ENCODE measurements at places on chromosomes 2 and 18.

GRCh38 chr2:157174321-157174720 lies 83.2 kb upstream of the GALNT5 start:
- DNase-seq = no peak

GRCh38 chr2:195531754-195532153 lies 125.3 kb upstream of the SLC39A10 start:
- DNase-seq = no peak

GRCh38 chr2:220334871-220335590 lies 707.6 kb downstream of the SLC4A3 start:
- DNase-seq = no peak

GRCh38 chr2:98467652-98468051 lies 23.0 kb downstream of the INPP4A start:
- no peak for DNase-seq

GRCh38 chr2:162945785-162946184 lies 107.2 kb upstream of the KCNH7 start:
- no peak for DNase-seq

- no peak for DNase-seq
Measured at GRCh38 chr2:65608916-65609315, 176.5 kb upstream of the SPRED2 start.

- DNase-seq = no peak
Measured at GRCh38 chr2:49933711-49934110, 779.4 kb upstream of the FSHR start.

DNA sequence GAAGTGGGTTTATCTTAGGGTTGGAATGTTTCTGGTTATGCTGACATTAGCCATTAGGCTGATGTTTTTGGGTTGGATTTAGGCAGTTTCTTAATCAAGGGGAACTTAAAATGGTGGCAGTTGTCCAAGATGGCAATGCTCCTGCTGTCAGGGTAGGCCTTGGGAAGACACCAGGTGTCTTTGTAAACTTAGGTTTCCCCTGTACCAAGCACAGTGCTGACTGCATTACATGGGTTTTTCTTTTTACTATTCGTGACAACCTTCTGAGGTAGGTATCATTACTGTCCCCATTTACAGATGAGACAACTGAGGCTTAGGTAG lies 528 bp upstream of the ATG16L1 start:
- DNase-seq = no peak

- no peak for DNase-seq
Measured at GRCh38 chr2:7844414-7844965, 837.4 kb upstream of the ID2 start.

GRCh38 chr2:181723731-181724130 lies 43.4 kb upstream of the NEUROD1 start:
- DNase-seq = no peak

DNA sequence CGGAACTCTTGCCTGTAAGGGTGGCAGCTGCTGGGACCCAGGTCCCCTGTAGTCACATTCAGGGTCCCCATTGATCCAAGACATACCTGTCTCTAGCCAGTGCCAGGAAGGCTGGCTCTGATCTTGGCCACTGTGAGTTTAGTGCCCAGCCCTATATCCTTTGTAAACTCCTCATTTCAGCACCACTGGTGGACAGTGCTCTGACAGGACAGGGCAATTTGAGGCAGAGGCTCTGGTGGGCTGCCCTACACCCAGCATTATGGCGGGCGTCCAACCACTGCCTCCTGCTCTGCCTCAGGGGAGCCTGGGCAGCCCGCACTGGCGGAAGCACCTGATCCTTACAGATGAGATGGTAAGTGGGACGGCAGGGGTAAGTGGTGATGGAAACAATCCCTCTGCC lies 55.2 kb upstream of the MGAT4A start:
- DNase-seq = no peak

GRCh38 chr2:18159896-18160295 lies 281.4 kb downstream of the KCNS3 start:
- DNase-seq = no peak

GRCh38 chr18:34458410-34458977 lies 233.8 kb upstream of the NOL4 start:
- DNase-seq = no peak

- no peak for DNase-seq
Measured at GRCh38 chr2:191315365-191315752, 70.2 kb downstream of the MYO1B start.

DNA sequence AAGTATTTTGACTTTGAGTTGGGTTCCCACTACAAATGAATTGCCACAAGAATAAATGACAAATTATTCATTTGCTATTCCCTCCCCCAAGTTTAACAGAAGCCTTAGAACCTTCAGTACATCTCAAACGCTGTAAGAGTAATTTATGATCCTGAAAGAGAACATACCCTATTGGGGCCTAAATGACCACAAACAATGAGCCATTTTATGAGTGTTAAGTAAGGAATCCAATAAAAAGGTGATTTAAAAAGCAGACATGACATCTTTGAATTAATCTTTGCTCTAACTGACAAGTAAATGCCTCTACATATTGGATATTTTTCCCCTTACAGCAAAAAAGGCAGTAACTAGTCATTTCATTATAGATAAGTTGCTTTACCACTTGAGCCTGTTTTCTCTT lies 136.9 kb downstream of the NRXN1 start:
- no peak for DNase-seq

GRCh38 chr2:88077080-88077479 lies 9.5 kb downstream of the SMYD1 start:
- no peak for DNase-seq

DNA sequence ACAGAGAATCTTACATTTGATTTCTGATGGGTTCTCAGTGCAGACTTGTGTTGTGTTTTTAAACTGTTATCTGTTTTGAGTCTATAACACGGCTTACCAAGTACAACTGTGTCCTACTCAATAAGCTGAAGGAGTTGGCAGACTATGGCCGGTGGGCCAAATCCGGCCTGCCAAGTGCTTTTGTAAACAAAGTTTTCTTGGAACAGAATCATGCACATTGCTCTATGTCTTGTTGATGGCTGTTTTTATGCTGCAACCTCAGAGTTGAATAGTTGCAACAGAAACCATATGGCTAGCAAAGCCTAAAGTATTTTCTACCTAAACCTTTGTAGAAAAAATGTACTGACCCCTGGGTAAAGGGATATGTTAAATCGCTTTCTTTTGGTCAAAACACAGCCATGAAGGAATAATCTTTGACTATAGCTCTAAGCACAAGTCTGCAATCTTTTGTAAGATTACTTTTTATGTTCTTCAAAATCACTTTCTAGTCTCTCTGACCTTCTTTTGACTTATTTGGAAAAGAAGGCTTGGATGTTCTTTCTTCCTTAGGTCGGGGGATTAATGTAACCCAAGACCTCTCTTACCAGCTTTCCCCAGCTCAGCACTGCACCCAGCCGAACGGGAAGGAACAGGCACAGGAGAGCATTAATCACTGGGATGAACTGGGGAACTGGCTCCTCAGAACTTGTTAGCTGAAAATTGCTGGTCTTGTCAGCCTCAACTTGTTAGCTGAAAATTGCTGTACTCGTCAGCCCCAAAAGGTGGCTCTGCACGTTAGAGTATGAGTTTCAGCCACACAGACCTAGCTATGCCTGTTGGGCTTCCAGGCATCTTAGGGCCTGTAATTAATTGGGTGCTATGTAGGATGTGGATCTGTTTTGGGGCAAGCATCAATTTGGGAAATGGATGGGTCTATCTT lies 75.4 kb downstream of the CD8B2 start:
- no peak for DNase-seq

DNA sequence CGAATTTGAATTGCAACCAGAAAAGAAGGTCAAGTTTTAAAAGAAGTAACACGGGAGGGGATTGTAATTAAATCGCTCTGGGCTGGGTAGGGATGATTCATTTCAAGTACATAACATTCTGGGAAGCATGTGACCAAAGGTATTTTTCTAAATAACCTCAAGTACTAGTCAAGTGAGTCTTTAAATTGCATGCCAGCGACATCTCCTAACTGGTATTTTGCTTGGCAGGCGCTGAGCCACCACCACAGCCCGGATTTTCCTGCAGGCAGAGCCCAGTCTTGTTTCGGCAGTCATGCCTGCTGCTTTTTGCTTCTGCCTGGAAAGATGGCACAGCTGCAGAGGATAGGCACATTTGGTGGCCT lies 33.7 kb upstream of the NPAS2 start:
- no peak for DNase-seq

GRCh38 chr18:39296293-39296888 lies 1730.8 kb upstream of the CELF4 start:
- no peak for DNase-seq

GRCh38 chr18:59813942-59814341 lies 85.9 kb upstream of the PMAIP1 start:
- DNase-seq = no peak

DNA sequence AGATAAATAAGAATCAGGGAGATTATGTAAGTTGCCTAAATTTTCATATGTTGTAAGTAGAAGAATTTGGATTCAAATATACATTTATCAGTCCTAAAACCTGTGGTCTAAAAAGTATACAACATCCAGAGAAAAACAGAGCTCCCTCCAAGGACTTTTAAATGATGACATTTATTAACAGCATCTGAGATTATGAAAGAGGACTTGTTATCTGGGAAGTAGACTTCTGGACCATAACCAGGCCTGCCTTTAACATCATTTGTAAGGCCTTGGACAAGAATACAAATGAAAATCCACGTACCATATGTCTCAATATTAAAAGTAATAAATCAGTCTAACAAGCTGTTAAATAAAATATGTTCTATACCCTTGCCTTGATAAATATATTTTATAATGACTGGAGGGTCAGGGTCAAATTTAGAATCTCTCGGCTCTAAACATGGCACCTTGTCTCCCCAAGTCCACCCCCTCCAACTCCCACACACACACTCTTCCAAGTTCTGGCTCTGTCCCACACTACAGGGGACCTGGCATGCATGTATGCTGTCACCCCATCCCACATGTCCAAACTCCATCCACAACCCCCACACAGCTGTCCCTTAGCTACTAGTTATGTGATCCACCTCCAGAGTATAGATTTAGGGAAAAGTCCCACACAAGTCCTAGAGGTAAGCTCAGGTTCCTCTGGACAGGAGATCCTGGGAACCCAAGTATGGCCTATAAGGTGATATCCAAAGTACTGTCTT lies 382.6 kb downstream of the CDH2 start:
- DNase-seq = no peak

DNA sequence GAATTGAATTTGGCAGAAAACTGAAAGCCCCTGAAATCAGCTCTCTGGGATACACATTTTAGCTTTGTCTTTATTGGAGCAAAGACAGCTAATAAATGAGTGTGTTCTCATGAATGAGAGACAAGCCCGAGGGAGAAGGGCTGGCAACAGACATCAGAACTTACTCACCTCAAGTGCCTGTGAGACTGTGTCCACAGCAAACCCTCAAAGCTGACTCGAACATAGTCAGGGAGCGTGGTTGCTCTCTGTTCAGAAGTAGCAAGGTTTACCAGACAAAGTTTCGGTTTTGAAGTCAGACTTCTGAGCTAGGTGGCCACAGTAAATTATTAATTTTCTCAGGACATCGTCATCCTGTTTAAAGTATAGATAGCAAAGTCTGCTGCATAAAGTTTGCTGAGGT lies 207.9 kb downstream of the CMPK2 start:
- DNase-seq = no peak

DNA sequence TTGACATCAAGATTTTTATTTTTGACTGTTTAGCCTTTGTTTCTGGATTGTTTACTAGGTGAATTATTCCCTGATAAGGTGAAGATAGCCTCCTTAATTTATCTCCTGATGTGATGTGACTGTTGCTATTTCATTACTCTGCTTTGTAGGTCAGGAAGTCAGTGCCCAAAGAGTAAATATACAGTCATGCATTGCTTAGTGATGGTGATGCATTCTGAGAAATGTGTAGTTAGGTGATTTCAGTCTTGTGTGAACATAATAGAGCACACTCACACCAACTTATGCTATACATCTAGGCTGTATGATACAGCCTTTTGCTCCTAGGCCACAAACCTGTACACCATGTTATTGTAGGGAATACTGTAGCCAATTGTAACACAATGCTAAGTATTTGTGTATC lies 102.4 kb upstream of the THUMPD2 start:
- no peak for DNase-seq

- no peak for DNase-seq
Measured at GRCh38 chr18:62071071-62071470, 115.8 kb downstream of the PIGN start.

DNA sequence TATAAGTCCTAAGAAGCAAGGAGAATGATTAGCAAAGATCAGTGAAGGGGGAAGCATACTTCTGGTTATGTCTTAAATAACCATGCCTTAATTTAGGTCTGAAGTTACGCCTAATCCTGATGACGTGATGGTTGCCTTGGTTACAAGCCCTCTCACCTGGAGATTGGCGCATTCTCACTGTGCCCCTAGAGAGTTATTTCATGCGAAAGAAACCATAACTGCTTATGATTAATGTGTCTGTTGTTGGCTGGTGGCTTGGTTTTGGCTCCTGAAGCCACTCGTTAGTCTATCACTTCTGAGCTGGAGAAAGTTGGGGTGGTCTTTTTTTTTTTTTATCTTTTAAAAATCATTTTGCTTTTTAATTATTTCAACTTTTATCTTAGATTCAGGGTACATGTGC lies 47.0 kb downstream of the TNFRSF11A start:
- DNase-seq = no peak

DNA sequence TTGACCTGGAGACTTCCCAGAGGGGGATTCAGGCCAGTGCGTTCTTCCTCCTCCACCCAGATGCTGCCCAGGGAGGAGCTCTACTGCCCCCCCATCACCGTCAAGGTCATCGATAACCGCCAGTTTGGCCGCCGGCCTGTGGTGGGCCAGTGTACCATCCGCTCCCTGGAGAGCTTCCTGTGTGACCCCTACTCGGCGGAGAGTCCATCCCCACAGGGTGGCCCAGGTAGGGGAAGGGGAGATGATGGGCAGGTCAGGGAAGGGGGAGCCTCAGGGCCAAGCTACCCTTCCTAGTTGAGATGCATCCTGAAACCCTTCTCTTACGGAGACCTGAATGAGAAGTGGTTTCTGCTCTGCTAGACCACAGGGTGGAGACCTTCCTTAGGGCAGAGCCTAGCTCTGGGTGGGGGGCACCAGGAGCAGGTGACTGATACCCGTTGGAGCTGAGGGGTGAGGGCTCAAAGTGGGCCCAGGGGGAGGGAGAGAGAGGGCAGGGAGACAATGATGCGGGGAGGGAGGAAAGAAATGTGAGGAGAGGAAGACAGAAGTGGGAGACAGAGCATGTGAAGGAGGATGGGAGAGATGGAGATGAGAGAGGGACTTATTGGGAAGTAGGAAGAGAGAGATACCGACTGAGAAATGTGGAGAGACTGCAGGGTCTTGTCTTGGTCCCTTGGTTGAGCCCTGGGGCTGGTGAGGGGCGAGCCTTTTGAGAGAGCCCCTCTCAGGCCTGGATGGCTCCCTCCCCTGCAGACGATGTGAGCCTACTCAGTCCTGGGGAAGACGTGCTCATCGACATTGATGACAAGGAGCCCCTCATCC lies 159.4 kb downstream of the DYSF start:
- DNase-seq = no peak

DNA sequence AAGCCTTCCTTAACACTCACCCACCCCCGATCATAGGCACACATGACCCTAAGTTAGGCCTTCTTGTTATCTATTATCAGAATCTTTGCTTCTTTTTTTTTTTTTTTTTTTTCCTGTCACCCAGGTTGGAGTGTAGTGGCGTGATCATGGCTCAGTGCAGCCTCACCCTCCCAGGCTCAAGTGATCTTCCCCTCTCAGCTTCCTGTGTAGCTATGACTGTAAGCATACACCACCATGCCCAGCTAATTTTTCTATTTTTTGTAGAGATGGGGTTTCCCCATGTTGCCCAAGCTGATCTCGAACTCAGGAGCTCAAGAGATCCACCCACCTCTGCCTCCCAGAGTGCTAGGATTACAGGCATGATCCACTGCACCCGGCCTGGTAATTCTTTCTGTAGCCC lies 328.7 kb downstream of the NR4A2 start:
- no peak for DNase-seq

GRCh38 chr2:71463342-71463654 lies 9.9 kb downstream of the DYSF start:
- DNase-seq = no peak
